ENCODE measurements at places on chromosomes 7 and 10.

DNA sequence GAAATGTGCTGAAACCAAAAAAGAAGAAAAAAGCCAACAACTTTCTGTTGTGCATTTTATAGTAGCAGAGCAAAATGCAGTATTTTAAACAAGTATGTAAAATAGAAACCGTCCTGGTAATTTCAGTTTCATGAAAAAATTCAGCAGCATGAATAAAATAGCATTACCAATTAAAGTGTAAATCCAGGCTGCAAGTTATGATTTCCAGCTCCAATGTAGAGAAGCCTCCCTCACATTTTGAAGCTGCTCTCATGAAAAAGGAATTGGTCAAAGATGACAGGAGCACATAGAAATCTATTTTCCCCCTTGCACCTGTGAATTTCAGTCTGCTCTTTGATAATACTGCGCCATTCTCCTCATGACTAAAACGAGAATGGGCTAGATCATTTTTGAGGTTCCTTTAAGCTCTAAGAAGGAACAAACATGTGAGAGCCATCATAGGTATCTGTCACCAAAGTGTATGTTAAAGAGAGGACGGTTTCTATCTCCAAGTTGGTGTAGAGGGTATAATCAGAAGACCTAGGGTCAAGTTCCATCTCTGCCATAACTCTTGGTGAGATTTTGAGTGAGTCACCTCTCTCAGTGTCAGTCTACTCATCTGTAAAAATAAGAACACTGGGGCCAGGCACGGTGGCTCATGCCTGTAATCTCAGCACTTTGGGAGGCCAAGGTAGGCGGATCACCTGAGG lies 107.5 kb downstream of the MTPAP start:
- no peak for DNase-seq

- DNase-seq, result peak; percentile 58
Measured at GRCh38 chr10:118901380-118901779, 128.1 kb upstream of the NANOS1 start.

DNA sequence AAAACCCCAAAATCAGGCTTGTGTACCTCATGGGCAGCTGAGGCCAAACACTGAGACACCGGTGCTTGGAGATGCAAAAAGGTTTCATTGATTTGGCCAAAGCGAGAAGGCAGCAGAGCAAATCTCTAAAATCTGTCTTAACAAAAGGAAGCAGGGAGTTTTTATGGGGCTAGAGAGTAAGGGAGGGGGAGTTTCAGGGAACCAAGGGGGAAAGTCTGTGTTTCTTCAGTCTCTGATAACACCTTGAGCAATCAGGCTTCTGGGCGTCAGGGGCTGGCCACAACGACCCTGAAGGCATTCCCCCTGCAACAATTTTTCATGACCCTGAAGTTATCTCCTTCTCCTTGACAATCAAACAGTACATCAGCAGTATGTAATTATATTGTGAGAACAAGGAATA lies 2.7 kb upstream of the ZNF786 start:
- no peak for DNase-seq

- no peak for DNase-seq
Measured at GRCh38 chr10:58795560-58795959, 282.9 kb downstream of the BICC1 start.

DNA sequence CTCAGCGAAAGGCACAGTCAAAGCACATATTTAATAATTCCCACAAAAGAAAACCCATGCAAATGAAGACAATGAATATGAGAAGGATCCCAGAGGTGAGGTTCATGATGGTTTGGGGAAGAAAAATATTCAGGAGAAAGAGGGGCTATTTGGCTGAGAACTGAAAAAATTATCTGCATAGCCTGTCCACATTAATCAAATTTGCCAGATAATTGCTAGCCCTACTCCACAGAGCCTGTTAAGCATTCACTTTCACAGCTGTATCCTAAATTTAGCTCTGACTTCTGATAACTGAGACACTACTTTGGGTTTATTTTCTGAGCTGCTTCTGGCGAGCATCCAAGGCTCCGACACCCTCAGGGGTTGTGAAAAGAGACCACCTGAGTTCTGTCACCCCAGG lies 176.2 kb downstream of the HERPUD2 start:
- DNase-seq, result no peak

GRCh38 chr7:147483634-147484292 lies 1106.8 kb upstream of the C7orf33 start:
- peak; percentile 21 for DNase-seq

- peak; percentile 42 for DNase-seq
Measured at GRCh38 chr7:159007996-159008389, 136.7 kb downstream of the VIPR2 start.
